Peyer's patch (tissue), 4 donors: ENCODE measurements at places on chromosomes 5 and 9.

- DNase-seq = no peak
- H3K4me3 ChIP-seq = peak overlapping the region; percentile 17
- peak overlapping the region; percentile 65 for H3K27ac ChIP-seq
- no peaks in the 10 kb centered on the region for H3K27me3 ChIP-seq
- H3K4me1 ChIP-seq = no peaks in the 10 kb centered on the region
Observed at GRCh38 chr5:100779669-100780375, 123.3 kb downstream of the ST8SIA4 start.

GRCh38 chr9:93116072-93116961 is 17.7 kb downstream of the NINJ1 start:
- peaks cover 21% of the 10 kb centered on the region for H3K4me1 ChIP-seq
- no peaks in the 10 kb centered on the region for H3K36me3 ChIP-seq
- H3K27me3 ChIP-seq = no peaks in the 10 kb centered on the region
- peak overlapping the region; percentile 74 for H3K27ac ChIP-seq

GRCh38 chr9:123778232-123778902 is 151.6 kb downstream of the DENND1A start:
- DNase-seq = no peak
- H3K36me3 ChIP-seq = no peaks in the 10 kb centered on the region
- no peaks in the 10 kb centered on the region for H3K27me3 ChIP-seq
- no peaks in the 10 kb centered on the region for H3K4me1 ChIP-seq

DNA sequence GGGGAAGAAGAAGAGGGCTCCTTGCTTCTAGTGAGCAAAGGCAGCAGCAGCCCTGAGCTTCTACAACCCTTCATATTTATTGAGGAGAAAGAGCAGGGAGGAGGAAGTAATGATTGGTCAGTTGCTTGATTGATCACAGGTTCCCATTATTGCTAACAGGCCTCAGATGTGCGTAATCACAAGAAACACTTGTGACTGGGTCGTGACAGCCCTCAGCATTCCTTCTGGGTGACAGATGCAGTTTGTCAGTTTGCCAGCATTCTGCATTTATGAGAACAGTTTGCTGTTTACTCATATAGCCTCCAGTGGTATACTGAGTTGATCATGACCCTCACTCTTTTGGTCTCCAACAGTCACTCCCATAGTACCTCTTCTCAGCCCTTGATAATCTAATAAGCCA is 111.5 kb upstream of the TNC start:
- H3K4me3 ChIP-seq = no peak overlapping the region
- H3K27me3 ChIP-seq = no peaks in the 10 kb centered on the region
- no peak for DNase-seq
- no peak overlapping the region for H3K27ac ChIP-seq

GRCh38 chr9:34582787-34583186 is 6.7 kb downstream of the CNTFR start:
- H3K36me3 ChIP-seq = no peaks in the 10 kb centered on the region
- no peak overlapping the region for H3K4me3 ChIP-seq
- H3K27ac ChIP-seq = no peak overlapping the region
- no peak for DNase-seq
- no peaks in the 10 kb centered on the region for H3K27me3 ChIP-seq
- peaks cover 6% of the 10 kb centered on the region for H3K4me1 ChIP-seq

DNA sequence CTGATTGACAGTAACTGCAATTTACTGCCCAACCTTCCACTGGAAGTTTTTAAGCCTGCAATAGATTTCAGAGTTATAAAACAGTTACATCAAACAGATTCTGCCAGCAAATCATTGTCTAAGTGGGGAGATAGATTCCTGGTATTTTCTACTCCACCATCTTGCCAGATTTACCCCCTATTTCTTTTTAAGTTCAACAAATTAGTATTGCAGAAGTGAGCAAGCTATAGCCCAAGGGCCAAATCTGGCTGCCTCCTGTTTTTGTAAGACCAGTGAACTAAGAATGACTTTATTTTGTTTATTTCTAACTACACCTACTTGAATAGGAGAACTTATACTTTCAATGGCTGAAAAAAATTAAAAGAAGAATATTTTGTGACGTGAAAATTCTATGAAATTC is 8.8 kb upstream of the TMEM171 start:
- no peaks in the 10 kb centered on the region for H3K27me3 ChIP-seq
- no peak overlapping the region for H3K4me3 ChIP-seq
- no peaks in the 10 kb centered on the region for H3K36me3 ChIP-seq

DNA sequence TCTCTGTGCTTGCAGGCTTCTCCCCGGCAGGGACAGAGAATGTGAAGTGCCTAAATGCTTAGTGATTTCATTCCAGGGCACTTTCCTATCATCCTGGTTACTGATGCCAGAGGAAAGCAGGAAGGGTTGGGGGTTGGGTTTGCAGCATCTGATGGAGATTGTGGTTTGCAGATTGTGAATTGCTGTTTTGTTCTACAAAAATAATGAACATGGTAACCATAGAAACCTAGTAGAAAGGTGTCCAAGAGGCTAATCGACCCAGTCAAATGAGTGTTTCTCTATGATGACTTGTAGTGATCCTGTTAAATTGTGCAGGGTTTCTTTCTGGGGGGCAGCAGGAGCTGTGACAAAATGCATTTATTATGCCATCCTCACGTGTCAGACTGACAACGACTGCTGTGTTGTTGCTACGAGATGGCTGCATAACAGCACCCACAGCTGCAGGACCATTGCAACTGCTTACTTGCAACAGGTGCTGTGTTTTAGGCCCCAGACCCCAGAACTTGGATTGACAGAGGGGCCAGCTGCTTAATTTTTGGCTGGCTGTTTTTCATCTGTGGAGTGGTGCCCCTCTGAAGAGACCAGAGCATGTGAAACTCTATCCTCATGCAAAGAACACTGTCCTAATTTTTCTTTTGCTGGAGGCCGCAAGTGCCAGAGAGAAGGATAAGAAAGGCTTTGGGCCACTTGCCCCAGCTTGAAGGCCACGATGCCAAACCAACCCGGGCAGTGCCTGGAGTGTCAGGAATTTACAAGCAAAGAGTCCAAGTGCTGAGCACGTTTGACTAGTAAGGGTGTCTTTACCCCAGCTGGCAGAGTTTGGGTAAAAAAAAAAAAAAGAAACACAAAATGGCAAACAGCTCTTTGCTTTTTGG is 397.8 kb downstream of the GADD45G start:
- H3K36me3 ChIP-seq = no peaks in the 10 kb centered on the region
- peaks cover 10% of the 10 kb centered on the region for H3K4me1 ChIP-seq
- DNase-seq = no peak
- H3K27ac ChIP-seq = no peak overlapping the region

- no peak overlapping the region for H3K27ac ChIP-seq
- H3K36me3 ChIP-seq = no peaks in the 10 kb centered on the region
- no peak for DNase-seq
- H3K27me3 ChIP-seq = no peaks in the 10 kb centered on the region
Observed at GRCh38 chr9:100417815-100418214, 9.1 kb upstream of the MSANTD3 start.

DNA sequence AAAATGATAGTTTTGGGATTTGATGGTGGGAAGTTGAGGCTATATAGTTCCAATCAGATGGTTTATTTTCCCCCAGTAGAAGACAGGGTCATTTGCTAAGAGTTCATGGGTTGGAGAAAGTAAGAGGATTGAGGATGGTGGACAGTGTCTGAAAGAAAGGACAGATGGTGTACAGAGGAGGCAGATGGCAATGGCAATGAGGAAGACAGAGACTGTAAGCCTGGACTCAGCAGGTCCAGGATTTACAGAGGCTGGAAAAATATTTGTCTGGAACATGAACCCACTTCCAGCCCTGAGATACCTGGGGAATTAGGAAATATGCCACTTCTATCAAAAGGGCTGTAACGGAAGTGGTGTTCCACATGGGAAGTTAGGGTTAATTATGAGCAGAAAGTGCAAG is 84.5 kb downstream of the PCSK1 start:
- no peak for DNase-seq
- H3K27me3 ChIP-seq = no peaks in the 10 kb centered on the region
- no peaks in the 10 kb centered on the region for H3K36me3 ChIP-seq

DNA sequence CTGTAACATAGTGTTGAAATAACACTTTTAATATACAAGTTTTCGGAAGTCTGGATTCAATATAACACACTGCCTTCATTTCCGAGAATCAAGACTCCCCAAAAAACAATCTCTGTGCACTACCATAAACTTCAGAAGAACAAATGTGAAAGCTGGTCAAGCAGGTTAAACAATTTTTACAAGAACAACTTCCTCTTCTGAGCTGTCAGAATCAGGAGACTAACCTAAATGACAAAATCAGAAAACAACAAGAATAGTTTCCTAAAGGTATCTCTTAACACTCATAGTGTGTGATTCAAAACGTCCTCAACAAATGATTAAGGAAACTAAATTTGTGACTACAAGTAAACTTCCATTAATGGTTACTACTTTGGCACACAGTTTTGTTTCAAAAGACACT is 11.6 kb downstream of the C9orf72 start:
- no peaks in the 10 kb centered on the region for H3K4me1 ChIP-seq
- H3K36me3 ChIP-seq = peaks cover 38% of the 10 kb centered on the region
- no peaks in the 10 kb centered on the region for H3K27me3 ChIP-seq
- no peak for DNase-seq
- H3K4me3 ChIP-seq = no peak overlapping the region

- H3K27ac ChIP-seq = no peak overlapping the region
- no peaks in the 10 kb centered on the region for H3K36me3 ChIP-seq
- no peaks in the 10 kb centered on the region for H3K27me3 ChIP-seq
Observed at GRCh38 chr9:16119261-16120230, 566.7 kb downstream of the CCDC171 start.

GRCh38 chr5:135437422-135437795 is 9.7 kb downstream of the DCANP1 start:
- no peaks in the 10 kb centered on the region for H3K27me3 ChIP-seq
- peaks cover 20% of the 10 kb centered on the region for H3K4me1 ChIP-seq
- no peaks in the 10 kb centered on the region for H3K36me3 ChIP-seq
- no peak overlapping the region for H3K4me3 ChIP-seq
- no peak for DNase-seq

DNA sequence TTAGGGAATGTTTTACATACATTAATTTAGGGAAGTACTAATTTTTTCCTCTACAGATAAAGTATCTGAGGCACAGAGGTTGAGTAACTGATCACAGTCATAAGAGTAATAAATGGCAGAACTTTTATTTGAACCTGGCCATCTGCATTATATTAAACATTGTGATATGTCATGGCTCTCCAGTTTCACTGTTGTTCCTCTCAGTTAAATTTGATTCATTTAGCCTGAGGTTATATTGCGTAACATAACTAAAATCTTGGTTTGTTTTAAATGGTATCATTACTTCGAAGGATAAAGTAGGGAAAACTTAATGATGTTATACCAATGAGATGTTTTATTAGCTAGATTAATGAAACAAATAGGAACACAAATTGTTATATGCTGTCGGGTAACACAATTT is 284.4 kb downstream of the KDM4C start:
- no peaks in the 10 kb centered on the region for H3K4me1 ChIP-seq
- H3K27me3 ChIP-seq = no peaks in the 10 kb centered on the region
- no peak overlapping the region for H3K27ac ChIP-seq
- no peak overlapping the region for H3K4me3 ChIP-seq

DNA sequence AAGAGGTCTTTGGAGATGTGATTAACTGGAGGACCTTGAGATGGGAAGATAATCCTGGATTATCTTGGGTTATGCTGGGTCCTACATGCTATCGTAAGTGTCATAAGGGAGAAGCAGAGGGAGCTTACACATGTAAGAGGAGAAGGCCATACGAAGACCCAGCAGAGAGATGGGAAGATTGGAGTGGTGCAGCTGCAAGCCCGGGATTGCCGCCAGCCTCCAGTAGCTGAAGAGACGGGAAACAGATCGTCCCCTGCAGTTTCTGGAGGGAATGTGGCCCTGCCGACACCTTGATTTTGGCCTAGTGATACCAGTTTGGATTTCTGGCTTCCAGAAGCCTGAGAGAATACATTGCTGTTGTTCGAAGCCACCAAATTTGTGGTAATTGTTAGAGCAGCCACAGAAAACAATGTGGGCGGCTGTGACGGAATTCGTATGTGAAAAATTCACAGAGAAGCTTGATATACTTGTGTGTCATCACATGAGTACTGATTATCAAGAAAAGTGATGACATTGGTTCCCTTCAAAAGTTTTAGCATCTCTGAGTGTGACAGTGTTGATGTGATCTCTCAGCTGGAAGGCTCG is 86.9 kb downstream of the CYFIP2 start:
- DNase-seq = no peak
- no peaks in the 10 kb centered on the region for H3K36me3 ChIP-seq
- H3K27ac ChIP-seq = no peak overlapping the region
- H3K4me3 ChIP-seq = no peak overlapping the region

GRCh38 chr5:43020399-43020746 is 19.7 kb downstream of the ANXA2R start:
- peaks cover 6% of the 10 kb centered on the region for H3K4me1 ChIP-seq
- no peaks in the 10 kb centered on the region for H3K27me3 ChIP-seq
- peak; percentile 43 for DNase-seq
- no peaks in the 10 kb centered on the region for H3K36me3 ChIP-seq
- peak overlapping the region; percentile 56 for H3K4me3 ChIP-seq
- H3K27ac ChIP-seq = peak overlapping the region; percentile 97

- H3K4me3 ChIP-seq = no peak overlapping the region
- no peaks in the 10 kb centered on the region for H3K27me3 ChIP-seq
- no peaks in the 10 kb centered on the region for H3K36me3 ChIP-seq
- no peak for DNase-seq
Observed at GRCh38 chr9:134165357-134166315, 1.3 kb upstream of the RNU6ATAC start.

- no peaks in the 10 kb centered on the region for H3K27me3 ChIP-seq
- no peaks in the 10 kb centered on the region for H3K36me3 ChIP-seq
- no peak for DNase-seq
- no peak overlapping the region for H3K27ac ChIP-seq
Observed at GRCh38 chr9:113808391-113809358, 67.4 kb upstream of the ZNF618 start.

DNA sequence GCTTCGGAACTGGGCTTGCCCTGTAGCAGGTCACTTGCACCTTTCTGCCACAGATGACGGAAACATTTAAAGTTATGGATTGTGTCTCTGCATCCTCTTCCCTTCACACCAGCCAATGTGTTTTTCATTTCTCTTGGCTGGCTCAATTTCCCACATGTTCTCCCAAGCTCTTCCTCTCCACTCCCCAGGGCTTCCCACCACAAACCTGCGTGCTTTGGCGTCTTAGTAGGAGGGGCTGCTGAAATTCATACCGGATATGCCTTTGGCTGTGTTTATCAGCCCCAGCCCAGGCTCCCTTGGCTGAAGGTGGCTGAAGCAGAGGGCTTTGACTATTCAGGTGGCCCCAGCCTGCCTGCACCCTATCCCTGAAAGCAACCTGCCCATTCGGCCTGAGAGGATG is 32.1 kb downstream of the ADRB2 start:
- H3K27me3 ChIP-seq = no peaks in the 10 kb centered on the region
- H3K36me3 ChIP-seq = no peaks in the 10 kb centered on the region
- no peaks in the 10 kb centered on the region for H3K4me1 ChIP-seq
